ENCODE measurements at places on chromosomes 4 and X.

- no peak for DNase-seq
These were observed 2.5 kb upstream of the CCDC149 start for GRCh38 chr4:24915121-24915922.

DNA sequence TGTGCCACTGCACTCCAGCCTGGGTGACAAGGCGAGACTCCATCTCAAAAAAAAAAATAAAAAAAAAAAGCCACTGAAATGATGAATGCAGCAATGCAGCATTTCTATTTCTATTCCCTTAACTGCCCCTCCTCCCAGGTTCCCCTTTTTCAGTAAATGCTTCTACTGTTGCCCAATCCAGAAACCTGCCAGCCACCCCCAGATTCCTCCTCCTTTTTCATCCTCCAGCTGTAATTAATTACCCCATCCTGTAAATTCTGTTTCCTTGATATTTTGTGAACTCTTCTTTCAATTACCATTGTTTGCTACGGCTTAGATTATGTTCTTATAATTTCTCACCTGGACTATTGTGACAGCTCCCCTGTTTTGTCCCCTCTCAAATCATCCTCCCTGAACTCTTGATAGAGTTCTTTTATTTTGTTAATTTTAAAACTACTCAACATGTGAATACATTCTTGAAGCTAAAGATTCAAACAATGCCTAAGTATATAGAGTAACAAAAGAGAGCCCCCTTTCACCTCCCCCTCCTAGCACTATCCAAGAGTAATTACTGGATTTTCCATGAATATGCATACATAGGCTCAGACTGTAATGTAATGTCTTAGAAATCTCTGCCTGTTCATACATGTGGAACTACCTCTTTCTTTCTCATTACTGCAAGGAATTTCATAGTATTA lies 140.6 kb upstream of the GPC4 start:
- DNase-seq: no peak

DNA sequence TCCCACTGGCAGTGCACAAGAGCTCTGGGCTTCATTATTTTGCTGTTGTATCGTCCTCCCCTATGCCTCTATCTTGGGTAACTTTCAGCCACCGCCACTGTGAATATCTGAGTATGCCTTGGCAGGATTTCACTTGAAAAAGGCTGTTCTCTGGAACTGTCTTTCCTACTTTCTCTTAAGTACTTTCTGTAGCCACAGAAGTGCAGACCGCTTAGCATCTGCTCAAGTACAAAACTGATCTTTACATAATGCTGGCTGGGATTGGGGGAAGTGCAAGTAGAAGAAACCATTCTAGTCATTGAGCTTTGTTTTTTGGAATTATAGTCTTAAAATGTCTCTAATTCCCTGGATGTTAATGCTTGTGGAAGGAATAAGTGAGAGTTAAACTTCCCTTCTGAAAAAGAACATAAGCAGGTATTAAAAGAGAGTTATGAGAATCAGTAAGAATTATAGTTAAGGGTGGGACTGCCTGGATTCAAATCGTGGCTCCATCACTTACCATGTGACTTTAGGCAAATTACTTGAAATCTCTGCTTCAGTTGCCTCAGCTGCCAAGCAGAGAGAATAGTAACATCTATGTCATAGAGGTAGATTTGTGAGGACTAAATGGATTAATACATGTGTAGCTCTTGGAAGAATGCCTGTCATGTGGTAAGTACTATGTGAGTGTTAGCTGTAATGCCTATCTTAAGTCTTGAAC lies 77.5 kb downstream of the MID1IP1 start:
- no peak for DNase-seq

GRCh38 chr4:114727461-114727860 lies 128.9 kb downstream of the UGT8 start:
- DNase-seq: no peak

DNA sequence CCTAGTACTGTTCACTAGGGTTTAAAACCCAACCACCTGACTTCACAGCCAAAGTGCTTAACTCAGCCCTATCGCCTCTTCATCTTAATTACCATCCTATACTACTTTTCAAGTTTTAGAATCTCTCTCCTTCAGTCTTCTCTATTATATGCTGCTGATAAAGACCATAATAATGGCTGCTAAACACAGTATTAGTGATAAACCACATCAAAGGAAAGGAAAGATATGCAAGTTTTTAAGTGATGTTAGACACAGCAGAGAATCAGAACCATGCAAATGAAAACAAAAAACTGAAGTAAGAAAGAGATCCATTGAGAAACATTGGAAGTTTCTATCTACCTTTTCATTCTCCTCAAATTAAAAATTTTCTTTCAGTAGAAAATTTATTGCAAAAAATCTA lies 100.8 kb downstream of the REELD1 start:
- DNase-seq: no peak

Data from D721Med (cell line).